HT1080 (cell line): ENCODE measurements at places on chromosomes 4 and X. TPM values are rescaled to one million over a fixed set of nuclear protein-coding genes. Genes with fewer than 3 reads are reported as not detected.

DNA sequence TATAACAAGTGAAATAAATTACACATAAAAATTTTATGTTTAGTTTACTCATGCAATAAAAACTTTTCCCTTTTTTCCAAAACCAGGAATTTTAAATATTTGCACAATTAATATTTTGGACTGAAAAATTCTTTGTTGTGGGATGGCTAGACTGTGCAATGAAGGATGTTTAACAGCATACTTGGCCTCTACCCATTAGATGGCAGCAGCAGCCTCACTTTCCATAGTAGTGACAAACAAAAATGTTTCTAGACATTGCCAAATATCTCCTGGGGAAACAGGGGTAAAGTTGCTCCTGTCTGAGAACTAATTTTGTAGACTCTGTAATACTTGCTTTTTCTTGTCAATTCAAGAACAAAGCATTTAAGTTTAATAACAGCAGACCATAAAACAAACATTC lies 49.8 kb downstream of the SCLT1 start:
- no peak for DNase-seq

ZBED1 gene
- total RNA-seq, result 27.6 and 32.7 TPM in 2 replicates

- DNase-seq, result peak; percentile 8
These were observed 942.7 kb upstream of the NDST4 start for GRCh38 chr4:116055857-116056827.

DNA sequence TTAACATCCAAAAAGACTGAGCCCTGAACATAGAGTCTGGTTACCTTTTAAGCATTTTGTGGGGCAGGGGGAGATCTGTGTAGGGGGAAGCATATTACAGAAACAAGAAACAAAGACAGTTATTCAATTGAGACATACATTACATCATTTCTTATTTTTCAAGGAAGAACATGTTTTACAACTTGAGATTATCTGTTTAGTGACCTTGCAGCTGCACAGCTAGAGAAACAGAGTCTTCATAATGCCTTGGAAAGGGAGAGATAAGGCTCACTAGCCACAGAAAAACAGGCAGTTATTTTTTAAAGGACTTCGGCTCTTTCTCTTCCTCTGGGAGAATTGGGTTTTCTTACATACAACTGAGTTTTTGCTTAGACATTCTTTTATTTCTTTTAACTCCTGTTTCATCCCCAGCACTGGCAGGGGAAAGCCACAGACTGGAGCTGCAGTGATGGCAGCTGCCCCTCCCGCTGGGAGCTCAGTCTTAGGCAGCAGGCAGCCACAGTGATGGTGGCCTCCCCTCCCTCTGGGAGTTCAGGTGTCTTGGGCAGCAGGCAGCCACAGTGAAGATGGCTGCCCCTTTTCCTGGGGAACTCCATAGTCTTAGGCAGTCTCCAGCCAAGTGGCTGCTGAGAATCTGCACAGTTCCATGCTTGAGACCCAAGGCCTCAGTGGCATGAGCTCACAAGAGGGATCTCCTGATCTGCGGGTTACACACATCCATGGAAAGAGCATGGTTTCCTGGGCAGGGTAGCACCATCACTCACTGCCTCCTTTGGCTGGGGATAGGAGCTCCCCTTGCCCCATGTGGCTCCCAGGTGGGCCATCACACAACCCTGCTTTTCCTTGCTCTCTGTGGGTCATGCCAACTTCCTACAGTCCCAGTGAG lies 19.4 kb upstream of the TMPRSS11F start:
- no peak for DNase-seq

GLRB gene
- total RNA-seq, result 8.8 and 14.6 TPM in 2 replicates

XK gene
- total RNA-seq, result 1.5 and 1.8 TPM in 2 replicates

XAGE1B gene
- total RNA-seq, result 1.7 and 4.8 TPM in 2 replicates

DNA sequence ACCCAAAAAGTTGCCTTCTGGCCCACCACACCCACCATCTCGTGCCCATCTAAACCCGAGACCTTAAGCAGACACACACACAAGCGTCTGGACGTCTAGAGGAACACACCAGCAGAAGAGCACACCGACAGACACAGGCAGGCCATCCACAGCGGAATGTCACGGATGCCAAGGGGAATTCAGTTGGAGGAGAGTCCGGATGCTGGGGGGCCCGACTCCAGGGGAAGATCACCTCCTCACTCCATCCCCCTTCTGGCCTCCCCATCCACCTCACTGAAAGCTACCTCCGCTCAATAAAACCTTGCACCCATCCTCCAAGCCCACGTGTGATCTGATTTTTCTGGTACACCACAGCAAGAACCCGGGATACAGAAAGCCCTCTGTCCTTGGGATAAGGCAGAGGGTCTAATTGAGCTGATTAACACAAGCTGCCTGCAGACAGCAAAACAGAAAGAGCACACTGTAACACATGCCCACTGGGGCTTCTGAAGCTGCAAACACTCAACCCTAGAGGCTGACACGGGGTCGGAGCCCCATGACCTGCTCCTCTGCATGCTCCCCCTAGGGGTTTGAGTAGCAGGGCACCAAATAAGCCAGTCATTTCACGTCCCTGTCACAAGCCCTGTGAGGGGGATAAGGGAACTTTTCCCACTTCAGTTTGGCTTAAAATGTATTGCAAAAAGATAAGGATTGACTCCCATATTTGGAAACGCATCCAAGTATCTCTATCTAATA lies 339.6 kb upstream of the PCDH10 start:
- DNase-seq, result no peak

- DNase-seq, result peak; percentile 48
These were observed 11.5 kb upstream of the CHST7 start for GRCh38 chrX:46561824-46562657.

GRCh38 chr4:17817027-17817426 lies 6.2 kb downstream of the NCAPG start:
- DNase-seq, result no peak
